Glutamatergic neuron (in vitro differentiated cells): ENCODE measurements at places on chromosomes 12 and 14. TPM values are rescaled to one million over a fixed set of nuclear protein-coding genes. Genes with fewer than 3 reads are reported as not detected.

NPFF gene
- total RNA-seq: not detected

RERG gene
- not detected for total RNA-seq

- no peak for DNase-seq
These were observed 79.3 kb downstream of the TMEM121 start for GRCh38 chr14:105605464-105606304.

- no peak for DNase-seq
These were observed 98.5 kb downstream of the KLHL28 start for GRCh38 chr14:44863271-44863670.

DNA sequence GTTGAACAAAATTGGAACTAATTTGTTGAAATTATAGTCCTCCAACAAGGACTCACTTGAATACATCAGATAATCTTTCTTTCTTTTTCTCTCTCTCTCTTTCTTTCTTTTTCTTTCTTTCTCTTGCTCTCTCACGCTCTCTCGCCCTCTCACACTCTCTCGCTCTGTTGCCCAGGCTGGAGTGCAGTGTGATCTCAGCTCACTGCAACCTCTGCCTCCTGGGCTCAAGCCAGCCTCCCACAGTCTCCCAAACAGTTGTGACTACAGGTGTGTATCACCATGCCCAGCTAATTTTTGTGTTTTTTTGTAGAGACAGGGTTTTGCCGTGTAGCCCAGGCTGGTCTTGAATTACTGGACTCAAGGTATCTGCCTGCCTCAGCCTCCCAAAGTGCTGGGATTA is 22.8 kb downstream of the WDR20 start:
- no peak for DNase-seq

DNA sequence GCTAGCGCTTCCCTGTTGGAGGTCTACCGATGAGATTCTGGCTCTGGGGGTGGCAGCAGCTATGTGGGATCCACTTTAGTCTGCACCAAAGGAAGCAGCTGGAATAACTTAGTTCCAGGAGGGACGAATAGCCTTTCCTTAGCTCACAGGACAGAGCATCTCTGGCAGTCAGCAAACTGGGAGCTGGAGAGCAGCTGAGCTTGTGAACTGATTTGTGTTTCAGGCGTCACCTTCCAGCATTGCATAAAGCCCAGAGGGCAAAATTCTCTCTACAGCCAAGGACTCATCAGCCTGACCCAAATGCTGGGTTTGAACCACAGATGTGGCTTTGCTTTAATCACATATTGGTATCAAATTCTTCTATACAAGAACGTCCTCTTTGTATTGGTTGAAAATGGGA is 81.9 kb upstream of the PELI2 start:
- DNase-seq: no peak

- no peak for DNase-seq
These were observed 9.2 kb downstream of the GLIPR1 start for GRCh38 chr12:75489613-75490210.

SDR9C7 gene
- 0.39 TPM for total RNA-seq

PIWIL1 gene
- total RNA-seq: not detected

CMKLR1 gene
- not detected for total RNA-seq

PTPRR gene
- 0.34 TPM for total RNA-seq

GRCh38 chr12:80712866-80713265 is 3.8 kb upstream of the MYF5 start:
- DNase-seq: no peak
